Stimulated activated CD4-positive, alpha-beta T cell treated with anti-CD3 and anti-CD28 coated beads, TNF-alpha, amount 100 ng/mL, for 4 hours (primary cell): ENCODE measurements at places on chromosomes 11 and 22.

DNA sequence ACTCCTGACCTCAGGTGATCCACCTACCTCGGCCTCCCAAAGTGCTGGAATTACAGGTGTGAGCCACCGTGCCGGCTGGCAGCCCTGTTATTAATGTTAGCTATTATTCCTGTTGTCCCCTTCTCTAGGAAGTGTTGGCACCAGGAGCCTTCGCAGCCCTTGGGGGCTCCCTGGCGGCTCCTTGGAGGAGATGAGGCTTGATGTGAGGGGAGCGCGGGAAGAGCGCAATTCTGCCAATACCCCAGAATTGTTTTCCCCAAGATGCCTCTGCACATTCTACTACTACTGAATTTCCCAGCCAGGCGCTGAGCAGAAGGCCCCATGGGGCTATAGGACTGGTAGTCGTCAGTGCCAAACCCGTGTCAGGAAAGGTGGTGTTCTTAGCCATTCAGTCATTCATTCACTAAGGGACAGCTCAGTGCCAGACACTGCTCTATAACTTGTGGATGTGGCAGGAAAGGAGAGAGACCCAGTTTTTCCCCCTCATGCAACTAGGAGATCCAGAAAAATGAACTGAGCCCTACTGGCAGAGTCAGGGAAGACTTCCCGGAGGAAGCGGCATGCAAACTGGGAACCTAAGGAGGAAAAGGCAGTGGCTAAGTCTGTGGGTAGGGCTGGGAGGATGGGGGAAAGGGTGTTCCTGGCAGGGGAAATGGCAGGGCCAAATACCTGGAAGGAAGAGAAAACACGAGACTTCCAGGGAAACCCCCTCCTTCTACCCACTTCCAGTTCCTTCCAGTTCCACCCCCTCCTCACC lies 3.5 kb downstream of the FBLN1 start:
- no peak for DNase-seq

- DNase-seq: no peak
Measured at GRCh38 chr11:80388130-80388529, 947.3 kb upstream of the TENM4 start.

GRCh38 chr11:35151683-35152280 lies 12.8 kb downstream of the CD44 start:
- no peak for DNase-seq

DNA sequence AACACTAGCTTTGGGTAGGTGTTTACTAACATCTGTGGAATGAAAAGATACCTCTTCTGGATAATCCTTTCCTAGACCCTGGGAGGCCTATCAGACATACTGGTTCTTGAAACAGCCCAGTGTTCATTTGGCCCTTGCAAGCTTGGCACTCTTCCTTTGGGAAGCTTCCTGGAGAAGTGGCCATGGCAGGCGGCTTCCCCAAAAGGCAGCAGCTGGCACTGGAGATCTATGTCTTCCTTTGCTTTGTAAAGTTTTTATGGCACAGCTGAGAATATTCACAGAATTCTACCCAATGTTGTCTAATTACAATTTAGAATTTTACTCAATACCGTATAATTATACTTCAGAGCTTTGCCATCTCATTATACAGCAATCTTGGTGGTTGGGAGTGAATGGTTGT lies 199.2 kb upstream of the C11orf87 start:
- no peak for DNase-seq
